Small intestine (tissue), 16 donors: ENCODE measurements at places on chromosomes 6 and 20. TPM values are rescaled to one million over a fixed set of nuclear protein-coding genes. Genes with fewer than 3 reads are reported as not detected.

VGLL2 gene
- polyA plus RNA-seq = 0.28 TPM

ISM1 gene
- not detected for polyA plus RNA-seq

- H3K36me3 ChIP-seq = no peaks in the 10 kb centered on the region
- H3K4me3 ChIP-seq = no peak overlapping the region
- DNase-seq = no peak
- H3K4me1 ChIP-seq = no peaks in the 10 kb centered on the region
- no peaks in the 10 kb centered on the region for H3K27me3 ChIP-seq
These were observed 96.1 kb upstream of the SYNDIG1 start for GRCh38 chr20:24373372-24373771.

FAXC gene
- polyA plus RNA-seq = not detected

DNA sequence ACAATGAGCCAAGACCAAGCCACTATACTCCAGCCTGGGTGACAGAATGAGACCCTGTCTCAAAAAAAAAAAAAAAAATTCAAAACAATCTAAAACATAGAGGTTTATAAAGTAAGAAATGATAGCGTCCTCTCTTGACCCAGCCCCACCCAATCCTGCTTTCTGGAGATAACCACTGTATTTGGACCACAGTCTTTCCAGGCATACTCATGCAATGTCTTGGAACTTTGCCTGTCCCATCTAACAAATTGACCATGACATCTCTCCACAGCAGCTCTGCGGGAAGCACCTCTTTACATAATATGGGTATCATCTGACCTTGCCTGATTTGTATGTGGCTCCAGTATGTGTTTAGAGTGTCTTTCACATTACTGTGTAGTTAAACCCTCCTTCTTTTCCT lies 9.1 kb upstream of the SHLD1 start:
- H3K27me3 ChIP-seq = no peaks in the 10 kb centered on the region
- H3K4me3 ChIP-seq = no peak overlapping the region
- peaks cover 15% of the 10 kb centered on the region for H3K4me1 ChIP-seq
- no peak for DNase-seq

GRCh38 chr20:61769286-61769832 lies 296.3 kb downstream of the TAF4 start:
- no peak overlapping the region for H3K4me3 ChIP-seq
- H3K36me3 ChIP-seq = no peaks in the 10 kb centered on the region
- H3K4me1 ChIP-seq = no peaks in the 10 kb centered on the region
- DNase-seq = no peak
- no peak overlapping the region for H3K27ac ChIP-seq

ZNF343 gene
- polyA plus RNA-seq = 3.2 TPM

DNA sequence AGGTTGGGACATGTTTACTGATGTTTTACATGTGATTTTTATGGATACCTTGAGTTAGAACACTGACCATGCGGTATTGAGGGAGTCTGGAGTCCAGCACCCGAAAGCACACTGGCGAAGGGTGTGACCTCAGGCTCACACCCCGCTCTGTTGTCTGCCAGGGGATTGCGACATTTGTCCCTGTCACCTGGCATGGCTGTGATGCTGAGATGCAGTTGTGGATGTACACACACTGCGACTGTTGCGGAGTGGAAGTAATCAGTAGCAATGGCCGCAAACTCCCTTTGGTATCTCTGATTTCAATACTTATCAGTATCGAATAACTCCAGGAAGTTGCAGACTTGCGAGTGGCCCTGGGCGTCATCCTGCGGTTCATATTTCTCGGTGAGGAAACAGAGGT lies 43.2 kb downstream of the CDH4 start:
- no peaks in the 10 kb centered on the region for H3K36me3 ChIP-seq
- no peaks in the 10 kb centered on the region for H3K27me3 ChIP-seq
- H3K4me1 ChIP-seq = no peaks in the 10 kb centered on the region
- H3K27ac ChIP-seq = no peak overlapping the region
- no peak overlapping the region for H3K4me3 ChIP-seq
- no peak for DNase-seq

- H3K27me3 ChIP-seq = peaks cover 6% of the 10 kb centered on the region
These were observed 13.3 kb upstream of the PTPN1 start for GRCh38 chr20:50496773-50497385.

- no peaks in the 10 kb centered on the region for H3K27me3 ChIP-seq
- H3K36me3 ChIP-seq = no peaks in the 10 kb centered on the region
- no peak for DNase-seq
- H3K27ac ChIP-seq = no peak overlapping the region
- H3K4me1 ChIP-seq = no peaks in the 10 kb centered on the region
- no peak overlapping the region for H3K4me3 ChIP-seq
These were observed 33.1 kb upstream of the CHRNA4 start for GRCh38 chr20:63394069-63394919.

DNA sequence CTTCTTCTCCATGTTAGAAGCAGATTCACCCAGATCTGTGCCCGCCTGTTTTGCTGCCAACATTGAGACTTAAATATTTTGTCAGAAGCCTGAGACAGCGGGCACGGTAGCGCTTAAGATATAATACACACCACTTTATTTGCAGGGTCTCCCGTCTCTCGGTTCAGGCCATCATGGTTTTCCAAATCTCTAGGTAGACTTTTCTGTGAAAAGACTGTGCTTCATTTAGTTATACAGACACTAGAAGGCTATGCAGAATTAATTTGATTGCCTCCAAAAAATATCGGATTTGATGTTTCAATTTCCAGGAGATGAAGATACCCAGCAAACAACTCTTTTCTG lies 598 bp downstream of the TBP start:
- H3K36me3 ChIP-seq = no peaks in the 10 kb centered on the region
- peaks cover 4% of the 10 kb centered on the region for H3K4me1 ChIP-seq
- DNase-seq = no peak
- no peak overlapping the region for H3K27ac ChIP-seq
- H3K4me3 ChIP-seq = peak overlapping the region; percentile 76
- H3K27me3 ChIP-seq = no peaks in the 10 kb centered on the region

DNA sequence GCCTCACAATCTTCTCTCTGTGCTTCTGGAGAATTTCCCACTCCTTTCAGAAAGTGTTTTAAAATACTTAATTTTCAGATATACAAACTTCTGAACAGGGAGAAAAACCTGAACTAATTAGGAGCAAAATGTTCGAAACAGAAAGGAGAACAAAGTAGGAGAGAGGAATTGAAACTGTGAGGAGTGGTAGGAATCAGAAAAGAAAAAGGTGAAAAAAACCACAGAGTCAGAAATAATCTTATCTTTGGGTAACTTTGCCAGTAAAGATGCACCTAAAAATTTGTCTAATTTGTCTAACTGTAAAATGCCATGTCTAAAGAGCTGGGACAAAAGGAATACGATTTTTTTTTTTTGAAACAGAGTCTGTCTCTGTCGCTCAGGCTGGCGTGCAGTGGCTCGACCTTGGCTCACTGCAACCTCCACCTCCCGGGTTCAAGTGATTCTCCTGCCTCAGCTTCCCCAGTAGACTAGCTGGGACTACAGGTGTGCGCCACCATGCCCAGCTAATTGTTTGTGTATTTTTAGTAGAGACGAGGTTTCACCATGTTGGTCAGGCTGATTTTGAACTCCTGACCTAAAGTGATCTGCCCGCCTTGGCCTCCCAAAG lies 4.7 kb upstream of the RIPOR2 start:
- no peak overlapping the region for H3K27ac ChIP-seq
- H3K36me3 ChIP-seq = no peaks in the 10 kb centered on the region
- no peak for DNase-seq
- H3K4me1 ChIP-seq = no peaks in the 10 kb centered on the region

- no peaks in the 10 kb centered on the region for H3K4me1 ChIP-seq
- H3K36me3 ChIP-seq = no peaks in the 10 kb centered on the region
- H3K27me3 ChIP-seq = peaks cover 50% of the 10 kb centered on the region
- H3K4me3 ChIP-seq = no peak overlapping the region
- DNase-seq = no peak
- no peak overlapping the region for H3K27ac ChIP-seq
These were observed 38.6 kb downstream of the HLA-DPB1 start for GRCh38 chr6:33114406-33114805.

DNA sequence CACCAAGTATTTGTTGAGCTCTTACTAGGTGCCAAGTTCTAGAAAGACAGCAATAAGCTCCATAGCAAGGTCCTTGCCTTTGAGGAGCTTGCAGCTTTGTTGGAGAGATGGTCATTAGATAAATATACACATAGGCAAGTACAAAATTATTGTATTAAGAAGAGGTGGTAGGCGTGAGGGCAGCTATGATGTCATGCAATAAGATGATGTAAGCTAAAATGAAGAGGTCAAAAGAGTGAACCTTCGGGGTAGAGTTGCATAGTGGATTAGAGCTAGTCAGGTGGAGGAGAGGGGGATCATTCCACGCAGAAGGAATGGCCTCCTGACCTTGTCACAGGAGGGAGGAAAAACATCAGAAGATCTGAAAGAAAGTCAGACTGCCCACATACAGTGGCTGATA lies 141.9 kb upstream of the PCSK2 start:
- H3K27me3 ChIP-seq = no peaks in the 10 kb centered on the region
- H3K27ac ChIP-seq = no peak overlapping the region
- no peaks in the 10 kb centered on the region for H3K4me1 ChIP-seq
- H3K36me3 ChIP-seq = no peaks in the 10 kb centered on the region
- DNase-seq = no peak

DNA sequence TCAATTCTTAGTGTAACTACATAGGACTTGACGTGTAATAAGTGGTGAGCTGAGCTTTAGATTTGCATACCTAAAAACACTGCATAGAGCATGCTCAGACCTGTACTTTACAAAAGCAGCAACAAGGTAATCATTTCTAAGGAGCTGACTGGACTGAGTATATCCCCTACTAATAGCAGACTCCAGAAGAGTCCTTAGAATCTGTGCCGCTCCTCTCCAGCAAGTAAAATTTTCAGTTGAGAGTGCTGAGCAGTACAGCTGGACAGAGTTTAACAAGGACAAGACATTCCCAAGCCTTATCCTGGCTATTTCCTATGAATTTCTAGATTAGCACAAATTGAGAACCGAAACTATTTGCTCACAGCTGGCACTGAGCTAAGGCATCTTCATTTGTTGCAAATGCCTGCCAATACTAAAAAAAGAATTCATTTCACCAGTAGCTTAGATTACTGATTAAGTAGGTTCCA lies 26.1 kb upstream of the KLHL31 start:
- H3K4me1 ChIP-seq = peaks cover 17% of the 10 kb centered on the region
- no peak overlapping the region for H3K4me3 ChIP-seq
- no peak overlapping the region for H3K27ac ChIP-seq

DNA sequence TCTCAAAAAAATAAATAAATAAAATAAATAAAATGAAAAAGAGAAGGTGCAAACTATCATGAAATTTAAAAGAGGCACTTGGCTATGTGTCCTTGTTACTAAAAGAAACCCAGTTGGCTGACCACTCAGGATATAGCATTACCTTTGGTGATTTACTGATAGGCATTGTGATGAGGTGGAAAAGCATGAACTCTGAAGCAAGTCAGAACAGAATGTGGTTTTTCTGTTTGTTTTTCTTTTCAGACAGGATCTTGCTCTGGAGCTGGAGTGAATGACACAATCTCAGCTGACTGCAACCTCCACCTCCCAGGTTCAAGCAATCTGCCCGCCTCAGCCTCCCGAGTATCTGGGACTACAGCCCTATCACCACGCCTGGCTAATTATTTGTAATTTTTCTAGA lies 31.9 kb downstream of the ZNF184 start:
- DNase-seq = no peak
- no peaks in the 10 kb centered on the region for H3K36me3 ChIP-seq
- H3K4me3 ChIP-seq = no peak overlapping the region
- no peaks in the 10 kb centered on the region for H3K27me3 ChIP-seq
- H3K27ac ChIP-seq = no peak overlapping the region
- H3K4me1 ChIP-seq = no peaks in the 10 kb centered on the region

DNA sequence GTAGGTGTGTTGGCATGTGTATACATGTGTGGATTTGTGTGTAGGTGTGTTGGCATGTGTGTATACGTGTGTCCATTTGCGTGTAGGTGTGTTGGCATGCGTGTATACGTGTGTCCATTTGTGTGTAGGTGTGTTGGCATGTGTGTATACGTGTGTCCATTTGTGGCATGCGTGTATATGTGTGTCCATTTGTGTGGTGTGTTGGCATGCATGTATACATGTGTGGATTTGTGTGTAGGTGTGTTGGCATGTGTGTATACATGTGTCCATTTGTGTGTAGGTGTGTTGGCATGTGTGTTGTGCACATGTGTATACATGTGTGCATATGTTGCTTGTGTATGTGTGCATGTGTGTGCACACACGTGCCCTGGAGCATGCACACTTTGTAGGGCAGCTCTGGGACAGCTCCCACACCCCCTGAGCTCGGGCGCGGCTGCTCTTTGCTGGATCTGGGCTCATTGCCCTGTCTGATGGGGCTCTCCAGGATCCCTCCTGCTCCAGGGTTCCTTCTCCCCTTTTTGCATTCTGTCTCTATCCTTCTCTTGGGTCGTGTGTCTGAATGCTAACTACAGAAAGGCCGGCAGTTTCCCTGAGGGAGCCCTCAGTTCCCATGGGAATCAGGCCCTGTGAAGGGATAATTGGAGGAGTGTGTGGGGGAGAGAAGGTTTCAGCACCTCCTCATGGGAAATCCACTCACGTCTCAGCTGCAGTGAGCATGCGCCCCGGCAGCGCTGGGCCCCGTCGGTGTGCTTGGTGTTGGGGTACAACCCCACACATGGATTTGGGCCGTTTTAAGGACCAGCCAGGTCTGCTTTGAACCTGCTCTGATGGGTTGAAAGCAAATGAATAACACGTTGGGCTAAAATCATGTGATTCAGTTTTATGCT lies 102.0 kb downstream of the ERMARD start:
- no peaks in the 10 kb centered on the region for H3K27me3 ChIP-seq
- DNase-seq = no peak
- no peaks in the 10 kb centered on the region for H3K36me3 ChIP-seq
- no peaks in the 10 kb centered on the region for H3K4me1 ChIP-seq
- H3K4me3 ChIP-seq = no peak overlapping the region
- no peak overlapping the region for H3K27ac ChIP-seq

DNA sequence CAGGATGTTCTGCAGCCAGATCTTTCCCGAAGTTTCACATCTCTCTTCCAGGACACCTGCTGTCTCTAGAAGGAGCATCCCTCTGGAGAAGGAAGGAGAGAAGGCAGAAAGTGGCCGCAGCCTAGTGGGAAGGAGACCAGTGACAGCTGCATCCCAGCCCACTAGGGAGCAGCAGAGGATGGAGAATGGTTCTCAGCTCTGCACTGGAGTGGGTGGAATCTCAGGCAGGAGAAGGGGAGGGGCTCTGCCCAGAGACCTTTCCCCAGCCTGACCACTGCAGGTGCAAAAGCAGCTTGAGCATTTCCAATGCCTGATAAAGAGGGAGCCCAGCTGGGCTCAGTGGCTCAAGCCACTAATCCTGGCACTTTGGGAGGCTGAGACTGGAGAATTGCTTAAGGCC lies 32.3 kb downstream of the NCR2 start:
- no peak overlapping the region for H3K27ac ChIP-seq
- H3K36me3 ChIP-seq = no peaks in the 10 kb centered on the region
- peaks cover 13% of the 10 kb centered on the region for H3K27me3 ChIP-seq

GRCh38 chr20:1566701-1567100 lies 9.2 kb upstream of the SIRPD start:
- H3K27me3 ChIP-seq = peaks cover 5% of the 10 kb centered on the region
- H3K4me3 ChIP-seq = no peak overlapping the region
- no peaks in the 10 kb centered on the region for H3K4me1 ChIP-seq
- H3K36me3 ChIP-seq = no peaks in the 10 kb centered on the region
- DNase-seq = no peak

TFAP2D gene
- polyA plus RNA-seq = not detected
